NCI-H446 treated with DMSO at 0.1 percent for 48 hours (cell line): ENCODE measurements at places on chromosomes 11 and 22.

DNA sequence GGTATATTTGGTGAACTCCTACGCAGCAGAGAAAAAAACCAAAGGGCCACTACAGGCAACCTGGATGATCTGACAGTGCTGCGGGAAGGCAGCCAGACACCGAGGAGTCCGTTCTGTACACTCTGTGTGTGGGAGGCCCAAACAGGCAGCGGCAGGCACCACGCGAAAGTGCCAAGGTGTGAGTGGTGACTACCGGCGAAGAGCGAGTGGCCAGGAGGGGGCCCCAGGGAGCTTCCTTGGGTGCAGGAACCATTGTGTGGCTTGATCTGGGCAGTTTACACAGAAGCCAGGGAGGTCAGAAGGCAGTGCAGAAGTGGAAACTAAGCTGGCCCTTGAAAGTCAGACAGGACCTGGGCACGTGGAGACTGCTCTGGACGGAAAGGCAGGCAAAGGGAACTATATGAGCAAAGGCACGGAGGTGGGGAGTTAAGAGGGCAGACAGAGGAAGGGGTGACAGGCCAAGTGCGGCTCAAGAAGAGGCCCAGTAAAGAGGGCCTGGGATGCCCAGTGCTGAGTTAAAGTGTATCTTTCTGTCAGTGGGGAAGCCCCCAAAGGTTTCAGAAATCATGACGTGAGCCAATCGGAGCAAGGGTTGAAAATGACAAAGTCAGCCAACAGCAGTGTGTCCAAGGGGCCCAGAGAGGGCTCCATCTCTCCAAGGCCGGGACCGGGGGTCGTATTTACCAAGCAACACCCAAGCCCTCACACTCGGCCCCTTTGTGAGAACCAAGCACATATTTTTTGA, 10.6 kb downstream of the TMEM184B start:
- no peak for DNase-seq

DNA sequence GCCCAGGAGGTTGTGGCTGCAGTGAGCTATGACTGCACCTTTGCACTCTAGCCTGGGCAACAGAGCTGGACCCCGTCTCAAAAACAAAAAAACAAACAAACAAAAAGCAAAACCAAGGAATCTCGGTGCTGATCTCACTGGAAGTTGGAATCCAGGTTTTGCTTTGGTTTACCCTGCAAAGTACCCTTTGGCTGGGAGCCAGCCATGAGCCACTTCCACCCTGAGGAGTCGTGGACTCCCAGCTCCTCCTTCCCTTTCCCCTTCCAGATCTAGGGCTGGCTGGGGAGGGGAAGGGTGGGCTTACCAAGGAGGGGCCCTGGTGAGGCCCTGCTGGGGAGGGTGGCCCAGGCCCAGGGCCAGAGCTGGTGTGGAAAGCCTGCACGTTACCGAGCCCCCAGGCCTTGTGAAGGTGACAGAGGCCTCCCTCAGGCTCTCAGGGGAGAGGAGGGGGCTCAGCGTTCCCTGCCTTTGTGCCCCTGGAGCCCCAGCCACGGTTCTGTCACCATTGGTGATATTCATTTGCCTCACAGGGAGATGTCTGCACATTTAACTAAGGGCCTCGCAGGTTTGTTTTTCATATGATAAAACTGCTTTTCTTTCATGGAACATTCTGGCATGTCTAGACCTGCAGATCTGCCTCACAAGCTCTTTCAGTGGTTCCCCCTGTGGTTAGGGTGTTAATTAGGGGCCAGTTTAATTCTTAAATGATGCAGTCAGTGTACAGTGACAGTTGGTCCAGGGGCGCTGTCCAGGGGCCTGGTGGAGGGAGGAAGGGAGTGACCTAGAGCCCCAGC, 29.0 kb downstream of the FBLN1 start:
- no peak for DNase-seq

- DNase-seq = no peak
Measured at GRCh38 chr11:38867338-38867737, 2269.3 kb upstream of the RAG2 start.

DNA sequence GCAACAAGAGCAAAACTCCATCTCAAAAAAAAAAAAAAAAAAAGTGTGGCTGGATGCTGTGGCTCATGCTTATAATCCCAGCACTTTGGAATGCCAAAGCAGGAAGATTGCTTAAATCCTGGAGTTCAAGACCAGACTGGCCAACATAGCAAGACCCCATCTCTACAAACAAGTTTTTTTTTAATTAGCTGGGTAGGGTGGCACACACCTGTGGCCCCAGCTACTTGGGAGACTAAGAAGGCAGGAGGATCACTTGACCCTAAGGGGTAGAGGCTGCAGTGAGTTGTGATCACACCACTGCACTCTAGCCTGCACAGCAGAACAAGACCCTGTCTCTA, 19.0 kb upstream of the FEZ1 start:
- DNase-seq = no peak

GRCh38 chr11:9273376-9274336, 8.5 kb upstream of the DENND5A start:
- no peak for DNase-seq
